Activated CD4-positive, alpha-beta T cell treated with anti-CD3 and anti-CD28 coated beads for 4 hours (primary cell): ENCODE measurements at places on chromosomes 5 and 9.

DNA sequence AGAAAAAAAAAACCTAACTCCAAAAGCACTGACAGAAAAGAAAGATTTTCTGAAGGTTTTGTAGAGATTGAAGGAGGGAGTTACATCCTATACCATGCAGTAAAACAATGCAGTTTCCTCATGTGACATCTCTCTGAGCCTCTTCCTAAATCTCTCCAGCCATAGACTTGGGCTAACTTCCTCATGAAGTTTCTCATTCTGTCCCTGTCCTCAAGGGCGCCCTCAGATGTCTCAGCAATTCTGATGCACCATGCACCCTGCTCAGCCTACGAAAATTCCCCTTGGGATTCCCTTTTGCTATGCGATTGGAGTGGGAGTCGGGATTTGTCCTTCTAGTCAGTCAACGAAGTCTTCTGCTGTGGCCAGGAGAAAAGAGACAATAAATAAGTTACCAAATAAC is 68.9 kb downstream of the FAT2 start:
- DNase-seq, result no peak

GRCh38 chr9:468766-469426 is 254.2 kb downstream of the DOCK8 start:
- DNase-seq, result no peak

- DNase-seq, result no peak
Observed at GRCh38 chr9:92295827-92296258, 2.3 kb upstream of the IARS1 start.

DNA sequence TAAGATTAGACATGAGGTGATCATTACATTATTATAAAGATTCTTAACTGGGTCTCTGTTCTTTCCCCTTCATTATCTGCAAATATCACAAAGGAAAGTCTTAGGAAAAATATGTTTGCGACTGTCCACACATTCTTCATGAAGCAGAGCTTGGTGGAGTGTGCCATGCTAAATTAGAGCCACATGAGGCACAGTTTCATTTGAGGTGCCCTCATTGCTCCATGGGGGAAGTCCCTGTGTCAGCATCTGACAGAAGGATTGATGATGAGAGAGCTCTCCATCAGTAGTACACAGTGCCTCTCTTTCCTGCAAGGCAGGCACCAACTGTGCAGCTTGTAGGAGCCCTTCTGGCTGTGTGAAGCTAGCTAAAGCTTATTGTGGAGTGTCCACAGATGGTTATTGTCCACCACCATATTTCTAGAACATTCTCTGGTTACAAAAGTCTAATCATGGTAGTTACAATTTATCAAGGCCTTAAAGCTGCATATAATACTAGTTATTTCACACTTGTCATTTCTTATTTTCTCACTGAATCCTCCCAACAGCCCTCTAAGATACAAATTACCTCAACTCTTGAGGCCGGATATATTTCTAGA is 63.9 kb downstream of the C9orf152 start:
- peak; percentile 22 for DNase-seq

DNA sequence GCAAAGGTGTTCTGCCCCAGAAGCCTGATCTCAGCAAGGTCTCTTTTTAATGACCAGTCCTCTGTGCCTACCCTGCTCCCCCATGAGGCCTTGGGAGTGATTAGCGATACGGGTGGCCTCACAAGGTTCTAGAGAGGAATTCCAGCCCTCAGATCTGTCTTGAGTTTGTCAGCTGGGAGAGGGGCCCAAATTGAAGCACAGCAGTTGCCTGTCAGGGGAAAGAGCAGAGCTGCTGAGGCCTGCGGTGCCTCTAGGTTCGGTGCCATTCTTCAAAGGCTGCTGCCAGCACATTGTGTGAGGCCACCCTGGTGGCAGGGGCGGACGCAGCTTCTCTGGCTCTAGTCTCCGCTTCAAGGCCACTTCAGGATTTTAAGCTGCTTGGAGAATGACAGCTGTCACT is 85.7 kb upstream of the GRIA1 start:
- DNase-seq, result no peak

DNA sequence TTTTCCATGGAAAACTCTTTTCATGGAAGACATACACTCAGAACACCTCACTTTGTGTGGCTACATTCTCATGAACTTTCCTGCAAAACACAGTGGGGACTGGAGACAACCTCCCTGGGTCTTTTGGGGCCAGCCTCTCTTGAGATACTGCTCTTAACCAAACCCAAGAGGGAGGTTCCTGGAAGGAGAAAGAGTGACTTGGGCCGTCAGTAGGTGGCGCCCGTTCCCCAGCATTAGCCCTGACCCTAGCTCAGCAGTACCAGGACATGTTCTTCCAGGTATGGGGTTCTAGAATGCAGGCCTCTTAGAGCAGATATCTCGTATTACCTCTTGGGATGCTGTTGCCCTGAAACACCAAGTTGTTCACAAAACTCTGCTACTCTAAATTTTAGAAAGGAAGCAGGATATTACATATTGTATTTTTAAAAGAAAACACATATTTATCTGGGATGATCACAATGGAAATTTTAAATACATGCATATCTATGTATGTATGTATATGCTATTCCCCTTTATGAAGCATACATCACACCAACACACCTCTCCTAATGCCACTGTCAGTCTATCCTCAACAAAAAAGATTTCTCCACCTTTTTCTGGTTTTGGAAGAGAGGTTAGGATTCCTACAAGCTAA is 15.8 kb upstream of the GLIS3 start:
- DNase-seq, result peak; percentile 73

- no peak for DNase-seq
Observed at GRCh38 chr5:88683506-88684135, 199.4 kb downstream of the MEF2C start.

DNA sequence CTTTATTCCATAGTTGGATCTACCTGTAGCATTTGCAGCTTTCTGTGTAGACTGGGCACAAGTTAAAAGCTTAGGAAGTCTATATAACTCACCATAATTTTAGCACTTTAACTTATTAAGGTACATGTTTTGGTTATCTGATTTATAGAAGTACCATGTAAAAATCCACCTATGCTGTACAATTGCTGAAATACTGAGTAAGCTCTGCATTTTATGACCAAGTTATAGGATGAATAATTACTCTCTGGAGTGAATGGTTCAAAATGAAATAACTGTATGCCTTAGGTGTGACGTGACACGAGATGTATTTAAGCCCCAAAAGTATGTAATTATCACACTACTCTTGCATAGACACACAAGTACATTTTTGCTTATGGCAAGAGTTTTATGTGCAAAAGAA is 22.1 kb downstream of the ZSWIM6 start:
- no peak for DNase-seq

DNA sequence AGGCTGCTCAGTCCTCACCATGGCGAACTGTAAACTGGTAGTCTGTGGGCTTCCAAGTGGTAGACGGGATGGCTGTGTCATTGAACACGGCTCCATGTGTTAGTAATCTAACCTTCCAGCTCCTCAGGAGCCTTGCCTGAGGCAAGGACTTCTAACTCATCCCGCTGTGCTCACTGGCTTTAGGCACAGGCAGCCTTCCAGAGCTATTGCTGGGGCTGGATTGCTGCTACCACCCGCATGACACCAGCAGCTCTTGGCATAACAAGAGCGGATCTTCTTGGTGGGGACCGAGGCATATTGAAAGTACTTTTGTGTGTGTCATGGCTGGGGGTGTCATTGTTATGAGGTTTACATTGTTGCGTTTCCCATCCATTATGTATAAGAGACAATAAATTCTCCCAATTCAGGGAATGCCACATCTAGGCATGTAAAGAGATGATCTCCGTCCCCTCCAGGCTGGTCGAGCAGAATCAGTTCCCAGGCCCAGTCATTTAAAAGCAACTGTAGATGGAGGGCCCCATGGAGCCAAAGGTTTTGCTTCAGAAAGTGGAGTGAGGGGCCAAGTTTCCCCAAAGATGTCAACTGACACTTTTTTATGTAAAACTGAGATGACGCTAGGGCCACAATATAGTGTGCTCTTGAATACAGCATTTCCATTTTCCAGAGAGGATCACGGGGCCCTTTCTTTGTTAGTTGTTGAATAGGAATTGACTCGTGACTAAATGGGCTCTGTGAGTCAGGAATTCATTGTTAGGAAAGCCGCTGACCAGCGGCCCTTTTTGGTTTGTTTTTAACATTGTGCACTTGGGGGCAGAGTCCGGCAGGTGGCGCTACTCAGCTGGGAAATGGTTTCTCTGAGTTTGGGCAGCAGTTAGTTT is 759.5 kb downstream of the TAF11L14 start:
- DNase-seq, result peak; percentile 5

DNA sequence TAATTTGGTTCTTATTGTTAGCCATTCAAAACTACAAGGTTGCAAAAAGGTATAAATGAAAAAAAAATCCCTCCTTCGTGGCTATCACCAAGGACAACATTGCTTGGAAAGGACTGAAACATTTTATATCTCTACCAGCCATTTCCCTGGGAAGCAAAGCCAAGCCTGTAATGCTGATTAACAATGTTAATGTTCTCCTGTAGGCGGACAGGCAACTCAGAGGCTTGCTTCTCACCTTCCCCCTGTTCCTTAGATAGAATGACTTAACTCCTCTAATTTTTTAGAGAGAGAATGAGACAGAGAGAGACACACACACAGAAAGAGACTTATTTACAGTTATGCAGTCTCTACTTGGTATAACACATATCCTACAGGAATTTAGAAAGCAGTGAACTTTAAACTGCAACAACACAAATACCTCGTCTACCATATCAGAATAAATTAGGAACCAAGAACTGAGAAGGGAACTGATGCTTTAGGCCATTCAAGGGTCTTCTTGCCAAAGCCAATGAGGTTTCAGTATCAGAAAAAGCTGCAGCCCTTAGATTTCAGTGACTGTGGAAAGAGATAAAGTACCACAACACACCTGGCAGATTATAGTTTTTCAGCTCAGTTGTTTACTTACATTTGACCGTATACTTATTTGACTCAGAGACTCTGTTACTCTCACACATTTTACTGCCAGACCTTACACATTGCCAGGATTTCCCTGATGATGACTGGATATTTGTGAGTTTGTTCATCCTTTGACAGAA is 20.9 kb upstream of the MAN2A1 start:
- DNase-seq, result no peak

DNA sequence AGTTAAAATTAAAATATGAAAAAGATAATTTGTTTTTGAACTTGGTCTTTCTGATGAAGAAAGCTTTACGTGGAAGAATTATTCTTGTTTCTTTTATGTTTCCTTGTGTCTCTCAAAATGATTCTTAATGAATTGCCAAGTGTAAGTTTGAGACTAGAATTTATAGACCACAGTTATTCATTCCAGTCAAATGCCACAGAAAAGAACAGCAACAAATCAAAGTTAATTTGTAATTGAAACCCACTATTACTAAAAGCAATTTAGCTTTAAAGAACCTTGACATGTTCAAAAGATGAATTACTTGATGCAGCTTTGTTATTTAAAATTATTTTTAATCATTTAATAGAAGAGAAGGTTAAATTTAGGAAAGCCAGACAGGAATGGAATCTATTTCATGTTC is 1277.7 kb upstream of the NUDT12 start:
- DNase-seq, result no peak

- no peak for DNase-seq
Observed at GRCh38 chr9:130029223-130029973, 13.6 kb downstream of the FNBP1 start.

- DNase-seq, result no peak
Observed at GRCh38 chr5:180271221-180271620, 20.7 kb downstream of the MAPK9 start.

GRCh38 chr5:139157556-139157955 is 40.6 kb downstream of the SIL1 start:
- no peak for DNase-seq

GRCh38 chr9:110999379-110999778 is 38.9 kb downstream of the LPAR1 start:
- no peak for DNase-seq

DNA sequence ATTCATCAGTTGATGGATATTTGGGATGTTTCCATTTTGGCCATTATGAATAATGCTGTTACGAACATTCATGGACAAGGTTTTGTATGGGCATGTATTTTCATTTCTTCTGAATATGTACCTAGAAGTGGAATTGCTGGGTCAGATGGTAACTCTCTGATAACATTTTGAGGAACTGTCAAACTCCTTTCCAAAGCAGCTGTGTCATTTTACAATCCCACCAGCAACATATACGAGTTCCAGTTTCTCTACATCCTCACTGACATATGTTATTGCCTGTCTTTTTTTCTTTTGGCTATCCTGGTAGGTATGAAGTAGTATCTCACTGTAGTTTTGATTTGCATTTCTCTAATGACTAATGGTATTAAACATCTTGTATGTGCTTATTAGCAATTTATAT is 86.7 kb downstream of the PRKACG start:
- no peak for DNase-seq
